ENCODE measurements at places on chromosomes 4 and X.

GRCh38 chr4:140943486-140944198 is 187.5 kb upstream of the TBC1D9 start:
- DNase-seq: no peak

GRCh38 chrX:154540897-154541535 is 5.6 kb downstream of the G6PD start:
- DNase-seq: no peak

DNA sequence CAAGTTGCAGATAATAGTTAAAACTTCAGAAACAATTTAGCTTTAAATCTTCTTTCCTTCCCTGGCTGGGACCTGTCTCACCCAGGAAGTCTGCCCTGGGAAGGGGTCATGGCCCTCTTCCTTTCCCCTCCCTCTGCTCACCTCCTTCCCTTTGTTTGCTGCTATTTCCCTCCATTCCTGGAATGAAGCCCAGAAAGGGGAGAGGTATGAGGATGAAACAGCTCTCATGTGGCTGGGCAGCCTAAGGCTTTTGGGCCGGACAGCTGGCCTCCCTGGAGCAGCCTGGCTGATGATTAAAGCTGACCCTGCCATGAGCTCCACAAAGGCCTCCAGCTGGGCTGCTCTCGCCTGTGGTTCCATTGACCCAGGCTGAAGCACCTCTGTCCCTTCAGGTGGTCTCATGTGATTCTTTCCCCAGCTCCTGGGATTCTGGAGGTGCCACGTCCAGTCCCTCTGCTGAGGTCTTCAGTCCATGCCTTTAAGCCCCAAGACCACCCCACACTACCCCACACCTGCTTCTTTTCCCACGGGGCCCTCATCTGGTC is 202.1 kb downstream of the PTTG2 start:
- DNase-seq: no peak

DNA sequence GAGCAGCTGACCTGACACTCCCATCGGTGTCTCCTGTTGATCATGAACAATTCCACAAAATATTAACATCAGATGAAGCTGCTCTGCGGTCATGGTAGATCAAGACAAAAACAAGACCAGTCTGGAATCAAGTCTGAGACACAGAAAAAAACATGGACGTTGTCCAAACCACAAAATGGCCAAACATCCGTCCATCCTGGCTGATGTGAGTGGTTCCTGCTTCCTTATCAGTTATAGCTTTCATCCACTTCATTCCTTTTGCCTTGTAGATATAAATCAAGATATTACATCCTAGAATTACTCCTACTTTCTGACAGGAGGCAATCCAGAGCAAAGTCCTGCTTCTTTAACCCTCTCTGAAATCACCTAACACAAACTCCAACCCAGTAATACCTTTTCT is 28.8 kb upstream of the PCSK1N start:
- no peak for DNase-seq

GRCh38 chr4:140809676-140810075 is 53.5 kb upstream of the TBC1D9 start:
- no peak for DNase-seq

- no peak for DNase-seq
Observed at GRCh38 chr4:15926486-15926885, 12.1 kb downstream of the FGFBP1 start.

- DNase-seq: no peak
Observed at GRCh38 chr4:185424905-185425646, 688 bp downstream of the UFSP2 start.

- no peak for DNase-seq
Observed at GRCh38 chr4:131098976-131099375, 2003.0 kb downstream of the C4orf33 start.

DNA sequence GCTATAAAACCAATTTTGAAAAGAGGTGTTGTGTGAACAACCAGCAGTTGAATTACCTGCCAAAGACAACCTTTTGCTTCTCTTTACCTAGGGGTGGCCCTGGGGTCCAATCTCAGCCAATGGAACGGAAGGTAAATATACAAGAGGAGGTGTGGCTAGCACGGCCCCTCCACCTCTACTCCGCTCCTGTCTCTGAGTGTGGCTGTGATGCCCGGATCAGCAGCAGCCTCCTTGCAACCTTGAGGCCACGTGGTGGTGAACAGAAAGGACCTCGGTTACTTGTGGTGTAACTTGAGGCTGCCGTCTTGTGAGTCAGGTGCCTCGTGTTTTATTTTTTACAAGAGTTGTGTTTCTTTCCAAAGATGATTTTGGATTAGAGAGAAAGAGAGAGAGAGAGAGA is 121.5 kb upstream of the PPP2R3B start:
- no peak for DNase-seq

DNA sequence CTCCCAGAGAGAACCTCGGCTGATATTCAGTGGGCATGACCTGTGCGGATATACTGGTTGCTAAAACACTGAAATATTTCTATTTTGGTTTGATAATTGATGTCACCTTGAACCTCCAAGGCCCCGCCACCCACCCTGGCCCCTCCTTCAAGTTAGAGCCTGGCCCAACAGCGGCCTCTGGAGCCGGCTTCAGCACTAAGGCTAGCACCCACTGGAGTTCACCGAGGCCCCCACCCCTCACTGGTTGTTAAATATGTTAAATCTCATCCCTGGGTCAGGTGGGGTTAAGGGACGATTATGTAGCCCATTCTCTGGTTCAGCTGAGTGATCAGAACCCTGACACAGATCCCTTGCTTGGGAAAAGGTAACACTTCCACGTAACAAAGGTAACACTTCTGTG is 24.3 kb downstream of the SEL1L3 start:
- DNase-seq: no peak

DNA sequence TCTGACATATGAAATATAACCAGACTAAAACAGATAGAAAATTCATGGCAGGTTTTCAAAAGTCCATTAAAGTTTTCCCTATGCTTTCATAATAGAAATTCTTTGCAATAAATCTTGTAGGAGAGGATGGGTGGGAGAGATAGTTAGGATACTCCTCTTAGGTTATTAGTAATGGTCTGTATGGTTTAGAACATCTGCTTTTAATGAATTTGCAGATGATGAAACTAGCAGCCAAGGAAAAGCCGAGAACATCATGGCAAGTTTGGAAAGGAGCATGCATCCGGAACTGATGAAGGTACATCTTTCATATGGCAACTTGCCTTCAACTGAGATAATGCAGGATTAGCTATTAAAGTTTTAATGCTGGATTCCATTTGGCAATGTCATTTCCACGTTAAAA is 70.7 kb downstream of the DOCK11 start:
- no peak for DNase-seq

- DNase-seq: no peak
Observed at GRCh38 chrX:74450803-74451449, 29.6 kb downstream of the SLC16A2 start.

GRCh38 chrX:48938721-48939425 is 18.5 kb downstream of the OTUD5 start:
- peak; percentile 55 for DNase-seq

GRCh38 chr4:57117491-57117890 is 7.3 kb upstream of the IGFBP7 start:
- DNase-seq: no peak

- no peak for DNase-seq
Observed at GRCh38 chr4:131426023-131426758, 1722.9 kb upstream of the PCDH10 start.

DNA sequence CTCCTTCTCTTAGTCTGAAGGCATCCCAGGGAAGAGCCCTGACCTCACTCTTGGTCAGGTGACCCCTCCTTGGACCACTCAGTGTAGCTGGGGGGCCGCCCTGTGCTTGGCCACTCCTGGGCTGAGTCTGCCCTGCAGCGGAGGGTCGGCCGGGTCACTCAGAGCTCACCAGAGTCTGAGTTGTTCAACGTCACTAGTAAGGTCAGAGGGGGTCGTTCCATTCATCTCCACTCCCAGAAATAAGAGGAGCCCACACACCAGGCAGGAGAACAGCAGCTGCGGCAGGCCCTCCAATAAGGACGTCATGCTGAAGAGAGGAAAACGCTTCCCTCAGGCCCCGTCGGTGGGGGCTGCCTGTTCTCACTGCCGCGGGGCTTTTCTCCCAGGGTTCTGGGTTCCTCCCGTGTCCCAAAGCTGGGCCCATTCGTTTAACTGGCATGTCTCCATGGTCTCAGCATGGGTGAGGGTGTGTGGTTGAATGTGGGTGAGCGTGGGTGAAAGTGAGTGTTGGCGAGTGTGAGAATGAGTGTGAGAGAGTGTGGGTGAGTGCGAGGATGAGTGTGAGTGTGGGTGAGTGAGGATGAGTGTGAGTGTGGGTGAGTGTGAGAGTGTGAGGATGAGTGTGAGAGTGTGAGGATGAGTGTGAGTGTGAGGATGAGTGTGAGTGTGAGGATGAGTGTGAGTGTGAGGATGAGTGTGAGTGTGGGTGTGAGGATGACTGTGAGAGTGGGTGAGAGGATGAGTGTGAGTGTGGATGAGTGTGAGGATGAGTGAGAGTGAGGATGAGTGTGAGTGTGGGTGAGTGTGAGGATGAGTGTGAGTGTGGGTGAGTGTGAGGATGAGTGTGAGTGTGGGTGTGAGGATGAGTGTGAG is 47.7 kb downstream of the ING2 start:
- DNase-seq: no peak

- DNase-seq: no peak
Observed at GRCh38 chr4:5003372-5003857, 15.8 kb downstream of the CYTL1 start.

DNA sequence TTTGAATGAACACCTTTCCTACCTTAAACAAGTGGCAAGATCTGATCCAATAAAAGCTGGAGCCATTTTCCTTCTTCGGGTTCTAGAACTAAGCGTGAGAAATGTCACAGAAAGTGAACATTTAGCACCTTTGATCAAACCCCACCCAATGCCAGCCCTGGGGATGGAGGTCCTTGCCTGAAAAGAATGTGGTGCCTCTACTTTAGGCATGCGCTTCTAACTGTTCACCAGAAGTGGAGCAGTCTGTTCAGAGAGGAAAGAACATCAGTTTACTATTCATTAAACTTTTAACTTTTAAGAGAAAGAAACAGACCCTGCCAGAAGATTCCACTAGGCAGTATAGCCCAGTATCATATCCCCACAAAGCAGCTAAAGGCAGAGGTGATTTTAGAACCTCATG is 75.9 kb downstream of the INTS12 start:
- DNase-seq: no peak

GRCh38 chrX:41353985-41354384 is 20.0 kb downstream of the DDX3X start:
- no peak for DNase-seq

DNA sequence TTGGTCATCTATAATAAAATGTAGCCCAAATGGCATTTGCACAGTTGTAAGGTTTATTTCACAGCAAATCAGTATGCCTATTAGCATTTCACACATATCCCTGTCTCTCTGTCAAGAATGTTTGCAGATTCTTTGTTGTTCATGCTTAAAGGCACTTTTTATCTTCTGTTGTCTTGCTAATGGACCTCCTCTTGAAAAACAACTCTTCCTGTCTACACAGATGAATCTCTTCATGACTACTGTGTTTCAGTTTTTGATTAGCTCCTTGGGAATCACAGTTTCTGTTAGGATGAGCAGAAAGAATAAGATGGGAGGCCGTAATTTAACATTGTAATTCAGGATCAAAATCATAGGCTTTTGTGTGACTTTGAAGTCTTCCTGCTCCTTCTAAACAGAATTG is 35.5 kb upstream of the SLC4A4 start:
- no peak for DNase-seq

GRCh38 chr4:122921971-122922876 is at the start of gene NUDT6:
TSS of gene NUDT6 (minus strand) at chr4:122922597. CDS start at chr4:122922572, 25 bp downstream.
- DNase-seq: no peak

DNA sequence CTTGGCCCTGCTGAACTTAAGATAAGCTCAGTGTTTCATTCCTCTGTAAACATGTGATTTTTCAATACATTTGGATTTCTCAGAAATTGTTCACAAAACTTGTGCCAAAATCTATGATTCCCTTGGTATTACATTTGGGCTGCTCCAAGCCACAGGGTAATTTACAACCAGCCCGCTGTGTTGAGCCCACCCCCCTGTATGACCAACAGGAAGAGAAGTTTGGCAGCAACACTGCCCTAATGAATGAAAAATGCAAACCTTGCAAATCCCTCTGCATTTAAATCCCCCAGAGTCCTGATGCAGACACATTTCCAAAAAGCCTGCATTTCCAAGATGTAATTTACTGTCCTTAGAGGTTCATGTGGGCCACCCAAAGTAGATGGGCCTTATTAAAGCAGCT is 34.1 kb upstream of the GAB1 start:
- DNase-seq: no peak

DNA sequence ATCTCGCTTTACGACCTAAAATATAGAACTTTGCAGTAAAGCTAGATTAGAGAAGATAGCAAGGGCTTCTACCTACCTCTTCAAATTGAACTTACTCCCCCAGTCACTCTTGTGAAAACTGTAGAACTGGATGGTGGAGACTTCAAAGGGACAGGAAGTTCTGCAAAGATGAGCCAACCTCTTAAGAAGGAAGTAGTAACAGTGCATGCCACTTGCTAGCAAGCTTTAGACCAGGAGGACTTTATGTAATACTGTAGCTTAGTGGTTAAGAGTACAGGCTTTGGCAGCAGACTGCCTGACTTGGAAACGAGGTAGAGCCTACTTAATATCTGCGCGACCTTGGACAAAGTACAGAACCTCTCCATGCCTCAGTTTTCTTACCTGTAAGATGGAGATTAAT is 27.5 kb upstream of the VBP1 start:
- no peak for DNase-seq

DNA sequence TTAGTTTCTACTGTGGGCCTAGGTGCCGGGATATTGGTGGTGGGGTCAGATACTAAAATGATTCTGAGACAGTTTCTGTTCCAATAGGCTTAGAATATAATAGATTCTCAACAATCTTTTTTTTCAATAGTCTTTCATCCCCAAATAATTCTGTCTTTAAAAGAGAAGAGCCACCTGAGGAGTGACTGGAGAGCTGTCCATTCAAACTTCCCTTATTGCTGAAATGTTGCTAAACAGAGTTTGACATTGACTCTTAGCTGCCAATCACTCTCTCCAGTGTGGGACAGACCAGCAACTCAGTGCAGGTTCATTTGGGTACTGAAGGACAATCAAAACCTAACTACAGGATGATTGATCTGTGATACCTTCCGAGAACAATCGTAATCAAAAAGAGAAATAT is 12.4 kb upstream of the ADH7 start:
- no peak for DNase-seq

- no peak for DNase-seq
Observed at GRCh38 chr4:5160668-5161067, 109.4 kb downstream of the STK32B start.

DNA sequence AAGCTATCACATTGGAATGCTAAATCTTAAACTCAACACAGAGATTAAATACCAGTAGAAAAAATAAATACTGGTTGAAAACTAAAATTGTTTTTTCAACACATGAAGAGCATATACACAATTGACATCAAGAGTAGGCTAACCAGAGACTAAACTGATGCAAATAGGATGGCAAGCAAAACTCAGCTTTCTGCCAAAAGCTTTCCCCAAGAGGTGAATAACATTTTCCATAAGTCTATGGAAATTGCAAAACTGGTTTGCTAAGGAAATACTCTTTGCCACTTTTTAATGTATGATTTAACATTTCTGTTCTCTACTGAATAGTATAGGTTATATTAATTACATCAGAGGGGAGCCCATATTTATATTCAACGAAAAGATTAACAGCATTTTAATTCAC is 23.8 kb downstream of the IQCM start:
- DNase-seq: no peak

GRCh38 chr4:169103966-169104412 is 93.9 kb upstream of the CBR4 start:
- DNase-seq: no peak

Data from stimulated activated CD4-positive, alpha-beta T cell treated with anti-CD3 and anti-CD28 coated beads, Interleukin-2, amount 100 ng/mL, for 48 hours (primary cell).